ENCODE measurements at places on chromosomes 3 and 15.
A peak's percentile ranks its signal among the peaks of the same experiment; 100 is the strongest.

- DNase-seq: no peak
Measured at GRCh38 chr3:4711680-4711992, 218.5 kb downstream of the ITPR1 start.

DNA sequence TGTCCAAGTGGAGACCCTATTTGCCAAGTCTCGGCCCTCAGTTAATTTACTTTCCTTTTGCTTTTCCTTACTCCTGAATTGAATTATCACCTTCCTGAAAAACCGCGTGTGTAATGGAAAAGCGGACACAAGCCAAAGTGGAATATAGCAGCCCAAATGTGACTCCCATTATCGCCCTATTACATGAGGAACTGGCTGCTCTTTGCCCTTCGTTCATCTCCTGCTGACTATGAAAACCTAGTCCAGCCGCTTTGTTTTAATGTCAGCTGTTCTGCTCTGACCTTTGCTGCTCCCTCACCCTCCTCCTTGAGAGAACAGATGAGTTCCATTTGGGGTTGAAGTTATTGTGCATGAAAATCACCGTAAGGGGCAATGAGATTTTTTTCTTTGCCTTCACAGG lies 632.7 kb upstream of the SUCLG2 start:
- DNase-seq: no peak

DNA sequence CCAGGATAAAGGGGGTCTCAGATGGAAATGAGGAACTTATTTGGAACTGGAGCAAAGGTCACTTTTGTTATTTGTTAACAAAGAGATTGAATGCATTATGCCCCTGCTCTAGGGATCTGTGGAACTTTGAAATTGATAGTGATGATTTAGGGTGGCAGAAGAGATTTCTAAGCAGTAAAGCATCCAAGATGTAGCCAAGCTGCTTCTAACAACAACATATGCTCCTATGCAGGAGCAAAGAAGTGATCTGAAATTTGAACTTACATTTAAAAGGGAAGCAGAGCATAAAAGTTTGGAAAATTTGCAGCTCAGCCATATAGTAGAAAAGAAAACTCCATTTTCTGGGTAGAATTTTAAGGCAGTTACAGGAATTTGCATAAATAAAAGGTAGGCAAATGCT lies 30.3 kb upstream of the CCDC50 start:
- DNase-seq: no peak

- DNase-seq: no peak
Measured at GRCh38 chr3:4655145-4656045, 162.2 kb downstream of the ITPR1 start.

GRCh38 chr3:175464362-175464761 lies 605.2 kb downstream of the NAALADL2 start:
- no peak for DNase-seq

- DNase-seq: peak; percentile 22
Measured at GRCh38 chr3:160003520-160004128, 15.0 kb downstream of the IL12A start.

- no peak for DNase-seq
Measured at GRCh38 chr3:100099621-100100020, 14.7 kb downstream of the FILIP1L start.

DNA sequence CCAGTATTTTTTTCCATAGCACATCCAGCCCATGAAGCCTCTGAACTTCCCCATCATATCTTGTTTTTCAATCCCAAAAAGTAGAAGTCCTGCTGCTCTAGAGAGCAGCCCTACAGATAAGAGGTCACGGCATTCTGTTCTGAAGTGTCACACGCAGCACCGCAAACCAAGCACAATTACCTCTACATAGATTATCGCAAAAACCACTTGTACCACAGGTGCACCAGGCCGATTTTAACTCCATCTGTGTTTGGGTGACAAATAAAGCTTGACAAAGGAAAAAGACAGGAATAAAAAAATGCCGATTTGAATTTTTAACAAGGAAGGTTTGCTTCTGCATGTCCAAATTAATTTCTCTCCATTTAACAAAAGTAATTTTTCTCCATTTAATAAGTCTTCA lies 113.7 kb downstream of the MYO5A start:
- no peak for DNase-seq

GRCh38 chr3:160069986-160070385 lies 81.4 kb downstream of the IL12A start:
- no peak for DNase-seq

DNA sequence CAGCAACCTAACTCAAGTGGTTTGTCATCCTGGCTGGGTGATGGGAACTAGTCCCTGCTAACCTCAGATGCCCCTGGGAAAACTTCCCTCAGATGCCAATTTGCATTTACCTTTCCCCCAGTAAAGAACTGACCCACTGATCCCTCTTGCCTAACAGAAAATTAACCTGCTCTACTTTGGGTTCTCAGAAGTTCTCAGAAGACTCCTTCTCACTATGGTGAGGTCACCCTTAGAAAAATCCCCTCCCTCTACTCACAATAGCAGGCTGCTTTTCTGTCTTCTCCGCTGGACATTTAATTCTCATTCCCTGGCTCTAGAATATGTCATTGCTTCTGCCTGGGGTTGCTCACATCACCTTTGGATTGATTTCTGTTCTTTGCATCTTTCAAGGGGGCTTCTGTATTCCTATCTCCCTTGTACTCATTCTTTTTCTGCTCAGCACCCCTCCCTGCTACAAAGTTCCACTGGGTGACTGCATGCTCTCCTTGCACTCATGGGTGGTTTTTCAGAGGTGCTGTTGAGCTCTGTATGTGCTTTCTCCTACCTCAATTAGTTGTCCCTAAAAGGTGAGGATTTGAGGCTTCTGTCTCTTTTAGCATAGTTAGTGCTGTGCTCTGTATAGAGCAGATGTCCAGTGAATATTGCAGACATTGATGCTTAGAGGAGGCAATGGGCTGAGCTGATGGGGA lies 869 bp downstream of the PLA1A start:
- no peak for DNase-seq

DNA sequence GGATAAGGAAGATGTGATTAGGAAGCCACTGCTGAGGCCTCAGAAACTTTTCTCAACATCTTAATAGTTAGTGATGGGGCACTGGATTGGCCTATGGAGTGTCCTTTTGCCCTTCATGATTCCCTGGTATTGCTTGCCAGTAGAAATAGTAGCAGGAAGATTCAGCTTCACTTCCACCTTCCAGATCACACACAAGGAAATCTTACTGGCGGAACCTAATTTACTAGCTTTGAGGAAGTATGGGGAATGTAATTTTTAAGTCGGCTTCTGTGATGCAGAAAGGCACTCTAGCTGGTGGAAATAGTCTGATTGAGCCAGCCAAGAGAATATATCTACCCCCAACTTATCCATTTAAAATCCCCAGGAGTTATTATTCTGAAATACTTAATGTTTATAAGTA lies 46.5 kb downstream of the LPP start:
- DNase-seq: no peak

DNA sequence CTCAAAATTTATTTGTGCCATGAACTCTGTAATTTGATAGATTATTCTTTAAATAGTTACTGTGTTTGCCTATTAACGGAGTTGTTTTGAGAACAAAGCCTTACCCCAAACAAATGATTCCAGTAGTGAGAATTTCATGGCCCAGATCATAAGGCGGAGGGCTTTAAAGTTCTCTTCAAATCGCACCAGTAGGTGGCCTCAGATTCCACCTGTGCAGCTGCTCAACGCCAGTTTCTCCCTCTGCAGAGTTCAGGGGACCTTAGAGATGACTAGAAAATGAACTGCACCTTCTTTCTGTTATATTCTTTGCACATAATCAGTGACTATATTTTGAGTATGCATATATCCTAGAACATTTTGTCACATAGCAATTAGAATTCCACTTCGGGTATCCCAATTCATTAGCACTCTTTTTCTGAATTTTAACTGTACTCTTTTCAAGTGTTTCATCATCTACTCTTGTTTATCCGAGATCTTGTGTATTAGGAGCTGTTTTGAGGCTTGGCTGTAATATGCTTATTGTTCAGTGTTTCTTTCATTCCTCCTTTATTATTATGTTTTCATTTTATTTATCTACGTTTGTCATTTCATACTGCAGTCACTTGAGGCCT lies 232.6 kb upstream of the CHRM5 start:
- DNase-seq: no peak

DNA sequence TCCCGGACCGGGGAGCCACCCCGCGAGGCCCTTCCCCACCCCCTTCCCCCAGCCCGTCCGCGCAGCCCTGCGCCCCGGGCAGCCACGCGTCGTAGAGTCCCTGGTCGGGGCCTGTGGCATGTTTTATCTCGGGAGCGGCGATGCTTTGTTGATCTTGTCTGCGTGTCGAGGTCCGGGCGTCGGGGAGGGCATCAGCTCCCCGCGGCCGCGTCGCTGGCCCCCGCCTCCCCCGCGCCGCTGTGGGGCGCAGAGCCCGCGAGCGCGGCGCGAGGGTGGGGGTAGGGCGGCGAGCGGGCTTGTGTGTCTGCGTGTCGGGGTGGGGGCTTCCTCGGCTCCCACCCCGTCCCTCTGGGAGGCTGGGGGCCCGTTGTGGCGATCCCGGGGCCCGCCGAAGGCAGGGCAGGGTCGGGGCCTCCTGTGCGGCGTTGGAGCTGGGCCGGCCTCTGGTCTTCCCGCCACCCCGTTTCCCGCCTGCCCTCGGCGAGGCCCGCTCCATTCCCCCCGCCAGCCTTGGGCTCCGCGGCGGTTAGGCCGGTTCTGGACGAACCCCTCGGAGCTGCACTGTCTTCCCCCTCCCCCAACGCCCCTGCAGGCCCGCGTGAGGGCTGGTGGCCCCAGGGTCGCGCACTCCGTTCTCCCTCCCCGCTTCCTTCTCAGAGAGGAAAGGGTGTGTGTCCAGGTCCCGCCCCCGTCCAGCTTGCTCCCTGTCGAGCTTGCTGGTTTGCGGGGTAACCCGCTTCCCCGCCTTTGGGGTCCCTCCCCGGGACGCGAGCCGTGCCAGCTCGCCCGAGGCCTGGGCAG lies 695 bp downstream of the GMPS start:
- DNase-seq: peak; percentile 44

DNA sequence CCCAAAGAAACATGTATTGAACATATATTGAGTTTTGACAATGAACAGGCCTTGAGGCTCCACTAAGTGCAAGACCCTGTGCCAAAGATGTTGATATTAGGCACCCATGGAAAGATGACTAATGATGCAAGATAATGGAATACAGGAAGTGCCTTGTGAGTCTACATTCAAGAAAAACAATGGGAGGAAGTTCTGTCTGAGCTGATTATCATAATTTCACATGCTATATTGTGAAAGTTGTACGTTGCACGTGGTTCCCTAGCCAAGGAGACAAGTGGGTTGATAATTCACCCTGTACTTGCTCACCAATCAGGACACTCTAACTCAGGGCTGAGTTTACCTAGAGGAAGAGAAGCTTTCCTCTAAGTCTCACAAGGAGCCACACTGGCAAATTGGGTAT lies 186.9 kb upstream of the STAC start:
- no peak for DNase-seq

DNA sequence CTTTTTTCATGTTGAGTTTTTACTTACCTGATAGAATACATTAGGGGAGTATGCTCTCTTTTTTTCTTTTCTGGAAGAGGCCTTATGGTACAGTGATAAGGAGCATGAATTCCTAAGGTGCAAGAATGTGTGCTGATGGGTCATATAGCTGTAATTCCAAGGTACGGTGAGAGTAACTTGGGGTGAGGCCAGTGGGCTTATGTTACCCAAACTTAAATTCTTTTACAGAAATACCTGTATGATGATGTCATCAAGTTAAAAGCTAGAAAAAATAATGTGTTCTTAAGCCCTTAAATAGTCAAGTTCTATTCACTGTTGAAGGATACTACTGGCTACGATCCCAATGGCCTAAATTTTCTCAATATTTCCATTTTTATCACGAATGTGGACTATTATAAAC lies 111.2 kb downstream of the GMPS start:
- DNase-seq: no peak

DNA sequence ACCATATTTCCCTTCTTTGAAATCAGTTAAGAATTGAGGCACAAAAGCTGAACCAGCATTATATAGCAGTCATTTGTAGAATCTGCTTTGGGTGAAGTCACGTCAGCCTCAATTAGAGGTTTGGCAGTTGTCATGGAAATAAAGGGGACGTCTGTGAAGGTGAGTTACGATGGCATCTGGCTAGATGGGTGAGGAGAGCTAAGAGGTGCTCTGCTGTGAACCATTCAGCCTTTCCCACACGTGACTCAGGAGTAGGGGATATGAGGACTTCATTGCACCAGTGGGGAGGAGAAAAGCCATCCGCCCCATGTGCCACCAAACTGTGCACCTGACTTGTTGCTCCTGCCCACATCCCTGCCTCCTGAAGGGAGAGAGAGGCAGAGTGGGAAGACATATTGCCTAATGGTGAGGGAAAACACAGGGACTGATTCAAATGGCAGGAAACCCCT lies 2.8 kb upstream of the C15orf40 start:
- no peak for DNase-seq

GRCh38 chr3:126679318-126679751 lies 24.4 kb upstream of the TXNRD3 start:
- peak; percentile 82 for DNase-seq

DNA sequence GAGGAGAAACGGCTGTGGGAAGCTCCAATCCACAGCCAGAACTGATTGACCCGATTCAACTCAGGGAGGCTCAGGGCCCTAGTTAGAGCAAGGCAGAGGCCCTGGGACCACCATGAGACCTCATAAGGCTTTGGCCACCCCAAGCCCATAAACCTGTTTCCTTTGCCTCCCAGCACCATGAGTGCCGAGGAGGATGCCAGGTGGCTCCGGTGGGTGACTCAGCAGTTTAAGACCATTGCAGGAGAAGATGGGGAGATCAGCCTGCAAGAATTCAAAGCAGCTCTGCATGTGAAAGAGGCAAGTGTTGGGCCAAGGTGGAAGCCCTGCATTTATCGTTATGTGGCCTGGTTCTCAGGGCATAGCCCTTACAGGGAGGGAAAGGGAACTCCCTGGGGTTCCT lies 11.9 kb downstream of the NOX5 start:
- DNase-seq: no peak

- no peak for DNase-seq
Measured at GRCh38 chr15:38076786-38077185, 142.3 kb downstream of the TMCO5A start.

DNA sequence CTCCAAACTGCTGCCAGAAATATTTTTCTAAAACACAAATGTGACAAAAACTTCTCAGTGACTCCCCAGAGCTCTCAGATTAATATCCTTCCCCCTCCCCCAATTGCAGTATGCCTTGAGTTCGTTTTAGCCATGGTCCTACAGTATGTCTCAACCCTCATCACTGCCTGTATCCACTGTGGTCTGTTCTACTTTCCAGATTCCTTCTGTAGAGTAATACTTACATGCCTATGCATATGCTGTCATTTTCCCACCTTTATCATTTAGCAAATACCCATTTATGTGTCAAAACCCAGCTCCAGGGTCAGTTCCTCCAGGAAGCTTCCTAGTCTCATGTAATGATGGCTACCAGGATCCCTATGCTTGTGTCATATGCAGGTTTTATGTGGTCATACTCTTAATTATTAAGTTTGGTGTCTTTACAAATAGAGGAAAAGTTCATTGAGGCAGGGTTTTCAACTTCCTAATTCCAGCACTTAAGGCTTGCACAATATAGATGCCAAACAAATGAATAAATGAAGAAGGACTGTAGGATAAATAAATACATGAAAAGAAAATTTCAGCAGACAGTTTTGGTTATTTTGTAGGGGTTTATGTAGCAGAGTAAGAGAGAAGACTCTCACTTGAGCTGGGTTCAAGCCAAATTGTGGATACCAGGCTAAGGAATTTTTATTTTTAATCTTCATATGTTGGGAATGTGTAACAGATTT lies 170.8 kb downstream of the ALCAM start:
- no peak for DNase-seq

GRCh38 chr3:42042747-42043098 lies 48.4 kb upstream of the TRAK1 start:
- DNase-seq: no peak

- no peak for DNase-seq
Measured at GRCh38 chr3:7144697-7145308, 283.9 kb downstream of the GRM7 start.

All from stimulated activated CD4-positive, alpha-beta T cell treated with anti-CD3 and anti-CD28 coated beads, Interleukin-4, amount 100 ng/mL, for 1 hour (primary cell).